WTC11 (cell line): ENCODE measurements at places on chromosomes 5 and 9. TPM values are rescaled to one million over a fixed set of nuclear protein-coding genes. Genes with fewer than 3 reads are reported as not detected.

The PCDHB5 gene
- total RNA-seq: 6.8 to 12.5 TPM (median 8.5 TPM) in 3 replicates

The CYFIP2 gene
- total RNA-seq: 95.3 to 102 TPM (median 101 TPM) in 3 replicates

The FGF10 gene
- 0.32 to 0.44 TPM (median 0.37 TPM) in 3 replicates for total RNA-seq

The PHF24 gene
- total RNA-seq: 0.34 to 0.59 TPM (median 0.53 TPM) in 3 replicates

The PTGER4 gene
- 0.92 to 3.1 TPM (median 0.96 TPM) in 3 replicates for total RNA-seq

The HARS2 gene
- 26.8 to 28.9 TPM (median 27.7 TPM) in 3 replicates for total RNA-seq

The CNTLN gene
- 12.2 to 13.4 TPM (median 12.7 TPM) in 3 replicates for total RNA-seq

The SYNPO gene
- total RNA-seq: 2.1 to 2.7 TPM (median 2.6 TPM) in 3 replicates

The LECT2 gene
- total RNA-seq: not detected in 3 replicates

The INSYN2B gene
- total RNA-seq: not detected in 3 replicates

The CAMSAP1 gene
- total RNA-seq: 33.5 to 40.5 TPM (median 35.8 TPM) in 3 replicates

DNA sequence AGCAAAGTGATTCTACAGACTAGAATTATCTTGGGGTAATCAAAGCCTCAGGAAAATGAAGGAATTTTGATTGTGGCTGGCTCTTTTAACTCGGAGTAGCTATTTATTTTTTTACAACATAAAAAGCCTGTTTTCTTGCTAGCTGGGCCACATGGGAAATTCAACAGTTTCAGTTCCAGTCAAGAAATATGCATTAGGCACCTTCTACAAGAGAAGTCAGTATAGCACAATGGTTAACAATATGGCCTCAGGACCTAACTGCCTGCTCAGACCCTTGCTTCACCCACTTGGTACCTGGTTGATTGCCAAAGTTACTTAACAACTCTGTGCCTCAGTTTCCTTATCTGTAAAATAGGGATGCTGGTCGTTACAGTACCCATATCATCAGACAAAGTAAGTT lies 586.2 kb downstream of the ZNF608 start:
- DNase-seq: no peak
- H3K4me3 ChIP-seq: no peak overlapping the region
- H3K27ac ChIP-seq: no peak overlapping the region
- no peaks in the 10 kb centered on the region; the same call in 1 of the 2 replicates for H3K4me1 ChIP-seq
- no peaks in the 10 kb centered on the region for H3K27me3 ChIP-seq

DNA sequence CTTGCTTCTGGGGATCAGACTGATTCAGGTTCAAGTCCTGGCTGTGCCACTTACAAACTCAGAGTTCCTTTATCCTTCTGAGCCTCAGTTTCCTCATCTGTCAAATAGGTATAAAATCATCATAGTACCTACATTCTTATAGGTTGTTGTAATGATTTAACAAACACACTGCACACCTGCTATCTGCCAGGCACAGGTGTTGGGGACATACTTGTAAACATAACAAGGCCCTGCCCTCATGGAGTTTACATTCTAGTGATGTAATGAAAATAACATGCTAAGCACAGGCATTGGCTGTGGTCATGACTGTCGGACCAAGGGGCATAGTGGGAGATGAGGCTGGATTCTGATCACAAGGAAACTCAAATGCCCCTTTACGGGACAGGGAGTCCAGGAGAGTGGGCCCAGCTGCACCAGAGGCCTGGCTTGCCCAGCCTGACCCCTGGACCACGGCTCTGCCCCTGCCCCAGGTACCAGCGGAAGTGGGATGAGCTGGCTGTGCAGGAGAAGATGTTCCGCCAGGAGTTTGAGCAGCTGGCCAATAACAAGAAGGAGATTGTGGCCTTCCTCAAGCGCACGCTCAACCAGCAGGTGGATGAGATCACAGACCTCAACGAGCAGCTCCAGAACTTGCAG lies 2.3 kb downstream of the CFAP157 start:
- H3K27ac ChIP-seq: no peak overlapping the region
- DNase-seq: no peak
- no peaks in the 10 kb centered on the region for H3K36me3 ChIP-seq
- peaks cover 22% of the 10 kb centered on the region for H3K4me1 ChIP-seq
- no peaks in the 10 kb centered on the region for H3K27me3 ChIP-seq
- H3K4me3 ChIP-seq: no peak overlapping the region

DNA sequence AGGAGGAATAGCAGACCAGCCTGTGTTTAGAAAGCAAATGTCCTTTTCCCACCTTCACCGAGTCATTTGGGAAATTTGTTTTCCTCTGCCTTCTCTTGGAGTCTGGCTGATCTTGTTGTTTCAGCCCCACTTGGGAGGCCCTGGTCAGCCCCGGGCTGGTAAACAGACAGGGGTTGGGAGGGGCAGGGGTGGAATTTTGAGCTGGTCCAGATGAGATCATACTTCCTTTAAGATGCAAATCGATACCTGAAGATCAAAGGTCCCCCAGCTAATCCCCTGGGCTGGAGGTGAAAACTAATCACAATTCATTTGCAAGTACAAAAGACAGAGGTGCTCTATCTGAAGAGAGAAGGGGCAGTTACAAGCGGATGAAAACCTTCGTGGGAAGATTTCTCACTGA lies 118.4 kb downstream of the PAPPA start:
- H3K36me3 ChIP-seq: no peaks in the 10 kb centered on the region
- peak; percentile 77 for DNase-seq
- peak overlapping the region; percentile 22; the same call in 1 of the 2 replicates for H3K4me3 ChIP-seq
- H3K27ac ChIP-seq: no peak overlapping the region

- H3K4me1 ChIP-seq: peaks cover 36% of the 10 kb centered on the region
- H3K27me3 ChIP-seq: no peaks in the 10 kb centered on the region
- no peak for DNase-seq
Measured at GRCh38 chr5:219460-219863, 1.3 kb downstream of the SDHA start.

- DNase-seq: no peak
- H3K4me3 ChIP-seq: no peak overlapping the region
- no peaks in the 10 kb centered on the region for H3K27me3 ChIP-seq
- H3K27ac ChIP-seq: no peak overlapping the region
Measured at GRCh38 chr5:27778121-27778520, 739.7 kb upstream of the CDH9 start.

- H3K36me3 ChIP-seq: no peaks in the 10 kb centered on the region
- no peak overlapping the region for H3K27ac ChIP-seq
- no peak for DNase-seq
Measured at GRCh38 chr5:173454361-173454735, 126.1 kb upstream of the STC2 start.

DNA sequence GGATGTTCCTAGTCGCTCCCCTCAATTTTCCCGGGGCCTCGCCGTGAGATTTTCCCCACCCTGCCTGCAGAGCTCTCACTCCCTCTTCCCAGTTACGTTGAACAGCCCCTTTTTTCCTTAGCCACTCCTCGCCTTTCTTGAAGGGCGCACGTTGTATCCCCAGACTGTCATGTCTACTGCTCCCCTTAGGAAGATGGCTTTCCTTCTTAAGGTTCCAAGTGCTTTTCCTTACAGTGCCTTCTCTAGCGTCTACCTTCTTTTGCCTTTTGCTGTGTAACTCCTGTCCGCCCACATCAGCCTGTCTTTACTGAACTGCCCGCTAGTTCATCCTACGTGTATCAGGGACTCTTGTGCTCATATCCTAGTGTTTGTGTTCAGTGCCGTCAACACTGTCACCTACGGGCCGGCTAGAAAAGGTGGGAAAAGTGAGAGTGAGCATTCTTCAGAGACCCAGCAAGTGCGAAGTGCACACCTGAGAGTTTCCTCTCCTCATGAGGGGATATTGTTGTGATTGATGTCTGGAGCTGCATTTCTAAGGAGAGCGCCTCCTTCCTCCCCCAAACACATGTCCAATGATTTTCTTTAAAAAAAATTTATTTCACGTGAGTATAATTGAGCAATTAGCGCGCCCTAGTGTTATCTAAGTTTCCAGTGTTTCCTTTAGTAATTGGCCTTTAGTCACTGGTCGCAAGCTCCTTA lies 764 bp downstream of the CAMLG start:
- peaks cover 18% of the 10 kb centered on the region for H3K36me3 ChIP-seq
- H3K4me3 ChIP-seq: peak overlapping the region; percentile 95
- peaks cover 8% of the 10 kb centered on the region for H3K4me1 ChIP-seq
- H3K27me3 ChIP-seq: no peaks in the 10 kb centered on the region
- DNase-seq: no peak

- H3K4me3 ChIP-seq: no peak overlapping the region
- H3K27ac ChIP-seq: no peak overlapping the region
- H3K4me1 ChIP-seq: peaks cover 11% of the 10 kb centered on the region
- DNase-seq: no peak
- H3K36me3 ChIP-seq: no peaks in the 10 kb centered on the region
Measured at GRCh38 chr5:127826011-127826410, 122.8 kb downstream of the CCDC192 start.

DNA sequence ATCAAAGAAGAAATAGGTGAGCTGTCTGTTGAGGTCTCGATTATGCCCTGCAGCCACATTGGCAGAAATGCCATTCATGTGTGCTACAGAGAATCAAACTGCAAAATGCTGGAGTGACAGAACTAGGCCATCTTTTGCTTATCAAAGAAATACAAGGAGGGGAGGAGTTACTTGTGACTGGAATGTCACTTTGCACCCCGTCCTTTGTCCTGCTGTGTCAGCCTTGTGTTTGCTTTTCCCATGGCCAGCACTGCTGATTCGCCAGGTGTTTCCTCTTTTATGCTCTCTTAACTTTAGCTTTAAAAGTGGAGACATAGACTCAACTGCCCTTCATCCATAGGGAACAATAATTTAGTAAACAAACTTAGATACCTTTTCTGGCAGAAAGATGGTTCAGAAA lies 54.3 kb downstream of the SLC46A2 start:
- H3K36me3 ChIP-seq: peaks cover 29% of the 10 kb centered on the region
- no peak overlapping the region for H3K4me3 ChIP-seq
- peak overlapping the region; percentile 47 for H3K27ac ChIP-seq
- no peak for DNase-seq
- peaks cover 10% of the 10 kb centered on the region for H3K4me1 ChIP-seq
- H3K27me3 ChIP-seq: no peaks in the 10 kb centered on the region

GRCh38 chr5:40799258-40799657 lies 1.1 kb upstream of the PRKAA1 start:
- H3K4me3 ChIP-seq: peak overlapping the region; percentile 82
- H3K27me3 ChIP-seq: no peaks in the 10 kb centered on the region; the same call in 1 of the 2 replicates
- H3K36me3 ChIP-seq: peaks cover 7% of the 10 kb centered on the region
- no peak overlapping the region for H3K27ac ChIP-seq

- H3K27me3 ChIP-seq: peaks cover 34% of the 10 kb centered on the region
- H3K27ac ChIP-seq: no peak within 1 kb of the TSS
- peaks cover 3% of the 10 kb centered on the region for H3K4me1 ChIP-seq
- no peak for DNase-seq
- peaks cover 14% of the 10 kb centered on the region for H3K36me3 ChIP-seq
- no peak within 1 kb of the TSS for H3K4me3 ChIP-seq
Measured at GRCh38 chr5:140633021-140633471, at the start of gene CD14. Gene CD14, minus strand, starts transcription at chr5:140633175. Its CDS starts 104 bp downstream, at chr5:140633071.

GRCh38 chr5:83740741-83741140 lies 20.1 kb upstream of the HAPLN1 start:
- H3K27me3 ChIP-seq: no peaks in the 10 kb centered on the region
- H3K27ac ChIP-seq: no peak overlapping the region
- H3K4me3 ChIP-seq: no peak overlapping the region

GRCh38 chr5:52709167-52709925 lies 78.4 kb upstream of the ITGA1 start:
- no peak for DNase-seq
- no peak overlapping the region for H3K27ac ChIP-seq
- H3K4me1 ChIP-seq: peaks cover 11% of the 10 kb centered on the region
- no peak overlapping the region for H3K4me3 ChIP-seq
- no peaks in the 10 kb centered on the region for H3K27me3 ChIP-seq
- H3K36me3 ChIP-seq: no peaks in the 10 kb centered on the region

- no peak for DNase-seq
- H3K4me3 ChIP-seq: no peak overlapping the region
- H3K36me3 ChIP-seq: peaks cover 3% of the 10 kb centered on the region; the same call in 1 of the 2 replicates
Measured at GRCh38 chr9:111910428-111910827, 13.8 kb downstream of the UGCG start.

DNA sequence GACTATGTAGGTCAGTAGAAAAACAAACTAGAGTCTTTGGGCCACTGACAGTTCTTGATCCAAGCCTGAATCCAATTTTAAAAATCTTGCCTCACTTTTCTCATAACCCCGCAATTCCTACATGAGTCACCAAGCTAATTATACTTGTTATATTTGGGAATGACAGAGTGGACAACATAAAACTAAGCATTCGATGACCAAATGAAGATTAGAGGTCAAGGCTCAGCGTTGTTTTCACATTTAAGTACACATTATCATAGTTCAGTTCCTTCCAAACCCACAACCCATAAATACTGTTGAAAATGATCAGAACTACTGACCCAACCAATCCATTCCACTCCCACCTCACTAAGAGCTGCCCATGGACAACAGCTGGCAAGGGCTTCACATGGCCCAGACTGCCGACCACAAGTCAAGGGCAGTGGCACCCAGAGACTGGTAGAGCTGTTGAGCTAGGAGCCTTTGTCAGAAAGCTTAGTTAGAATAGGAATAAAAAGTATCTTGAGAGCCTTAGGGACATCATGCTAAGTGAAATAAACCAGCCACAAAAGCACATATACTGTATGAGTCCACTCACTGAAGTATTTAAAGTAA lies 64.2 kb downstream of the MYO10 start:
- H3K4me3 ChIP-seq: no peak overlapping the region
- H3K36me3 ChIP-seq: peaks cover 43% of the 10 kb centered on the region

DNA sequence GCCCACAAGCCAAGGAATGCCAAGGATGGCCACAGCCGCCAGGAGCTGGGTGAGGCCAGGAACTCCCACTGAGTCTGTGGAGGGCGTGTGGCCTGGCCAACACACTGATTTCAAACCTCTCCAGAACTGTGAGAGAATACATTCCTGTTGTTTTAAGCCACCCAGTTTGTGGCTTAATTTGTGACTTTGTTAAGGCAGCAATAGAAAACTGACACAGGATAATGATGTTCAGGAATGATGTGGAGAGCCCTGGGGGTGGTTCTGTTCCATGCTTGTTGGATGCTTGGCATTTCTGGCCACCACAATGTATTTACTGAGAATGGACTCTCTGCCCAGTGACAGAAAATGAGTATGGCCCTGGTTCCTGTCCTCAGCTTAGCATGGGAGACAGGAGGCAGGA lies 82.8 kb downstream of the DAP start:
- H3K4me3 ChIP-seq: no peak overlapping the region
- H3K27ac ChIP-seq: no peak overlapping the region
- no peaks in the 10 kb centered on the region; the same call in 1 of the 2 replicates for H3K27me3 ChIP-seq
- H3K36me3 ChIP-seq: peaks cover 22% of the 10 kb centered on the region
- DNase-seq: no peak

DNA sequence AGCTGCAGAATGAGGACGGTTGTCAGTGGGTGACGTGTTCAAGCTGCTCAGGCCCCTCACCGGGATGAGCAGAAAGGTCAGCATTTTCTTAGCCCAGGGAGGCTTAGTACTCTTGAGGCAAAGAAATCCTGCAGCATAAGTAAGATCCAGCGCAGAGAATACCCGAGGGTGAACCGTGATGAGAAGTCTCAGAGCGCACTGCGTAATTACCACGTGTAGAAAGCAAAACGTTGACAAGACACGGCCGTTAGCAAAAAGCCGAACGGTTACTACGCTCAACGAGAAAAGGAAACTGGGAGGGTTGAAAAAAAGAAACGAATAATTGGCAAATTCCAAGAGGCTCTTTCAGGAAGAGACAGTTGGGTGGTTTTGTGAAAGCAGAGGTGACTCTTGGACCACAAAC lies 104.0 kb downstream of the COL23A1 start:
- no peak overlapping the region for H3K4me3 ChIP-seq
- peaks cover 11% of the 10 kb centered on the region for H3K36me3 ChIP-seq
- peaks cover 3% of the 10 kb centered on the region; the same call in 1 of the 2 replicates for H3K27me3 ChIP-seq
- H3K4me1 ChIP-seq: peaks cover 38% of the 10 kb centered on the region

- peaks cover 32% of the 10 kb centered on the region for H3K4me1 ChIP-seq
- no peak overlapping the region for H3K4me3 ChIP-seq
- H3K36me3 ChIP-seq: no peaks in the 10 kb centered on the region
- DNase-seq: no peak
- H3K27me3 ChIP-seq: no peaks in the 10 kb centered on the region
Measured at GRCh38 chr9:21615446-21615845, 133.3 kb upstream of the IFNE start.

- H3K27me3 ChIP-seq: peaks cover 6% of the 10 kb centered on the region
- no peak for DNase-seq
- no peak overlapping the region for H3K4me3 ChIP-seq
- no peak overlapping the region for H3K27ac ChIP-seq
- H3K4me1 ChIP-seq: peaks cover 17% of the 10 kb centered on the region
- no peaks in the 10 kb centered on the region for H3K36me3 ChIP-seq
Measured at GRCh38 chr5:9663891-9664290, 33.7 kb upstream of the TAS2R1 start.
